Stimulated activated naive CD8-positive, alpha-beta T cell treated with anti-CD3 and anti-CD28 coated beads, Interleukin-15, amount 100 ng/mL, for 72 hours (primary cell): ENCODE measurements at places on chromosomes 1 and 21.

- DNase-seq: peak; percentile 99
Observed at GRCh38 chr21:37267269-37268185, at the start of gene VPS26C. TSS of gene VPS26C (minus strand) at chr21:37267334. CDS start at chr21:37267294, 40 bp downstream.

DNA sequence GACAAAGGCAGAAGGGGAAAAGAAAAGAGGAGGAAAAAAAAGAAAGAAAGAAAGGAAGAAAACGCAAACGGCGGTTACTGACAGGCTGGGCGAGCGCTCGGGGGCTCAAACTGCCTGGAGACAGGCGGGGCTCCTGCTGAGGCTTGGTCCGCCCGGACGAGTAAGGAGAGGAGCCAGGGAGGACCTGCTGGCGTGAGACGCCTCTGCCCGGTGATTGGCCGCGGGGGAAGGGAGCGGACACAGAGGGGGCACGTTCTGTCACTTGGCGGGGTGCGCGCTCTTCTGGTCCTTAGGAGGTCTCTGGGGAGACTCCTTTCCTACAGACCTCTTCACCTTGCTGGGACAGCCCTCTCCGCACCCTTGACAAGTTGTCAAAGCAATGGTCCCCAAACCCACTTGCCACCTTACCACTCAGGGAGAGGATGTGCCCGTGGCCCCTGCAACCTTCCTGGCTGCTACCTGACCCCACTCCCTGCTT lies 791 bp upstream of the PIK3R3 start:
- no peak for DNase-seq

DNA sequence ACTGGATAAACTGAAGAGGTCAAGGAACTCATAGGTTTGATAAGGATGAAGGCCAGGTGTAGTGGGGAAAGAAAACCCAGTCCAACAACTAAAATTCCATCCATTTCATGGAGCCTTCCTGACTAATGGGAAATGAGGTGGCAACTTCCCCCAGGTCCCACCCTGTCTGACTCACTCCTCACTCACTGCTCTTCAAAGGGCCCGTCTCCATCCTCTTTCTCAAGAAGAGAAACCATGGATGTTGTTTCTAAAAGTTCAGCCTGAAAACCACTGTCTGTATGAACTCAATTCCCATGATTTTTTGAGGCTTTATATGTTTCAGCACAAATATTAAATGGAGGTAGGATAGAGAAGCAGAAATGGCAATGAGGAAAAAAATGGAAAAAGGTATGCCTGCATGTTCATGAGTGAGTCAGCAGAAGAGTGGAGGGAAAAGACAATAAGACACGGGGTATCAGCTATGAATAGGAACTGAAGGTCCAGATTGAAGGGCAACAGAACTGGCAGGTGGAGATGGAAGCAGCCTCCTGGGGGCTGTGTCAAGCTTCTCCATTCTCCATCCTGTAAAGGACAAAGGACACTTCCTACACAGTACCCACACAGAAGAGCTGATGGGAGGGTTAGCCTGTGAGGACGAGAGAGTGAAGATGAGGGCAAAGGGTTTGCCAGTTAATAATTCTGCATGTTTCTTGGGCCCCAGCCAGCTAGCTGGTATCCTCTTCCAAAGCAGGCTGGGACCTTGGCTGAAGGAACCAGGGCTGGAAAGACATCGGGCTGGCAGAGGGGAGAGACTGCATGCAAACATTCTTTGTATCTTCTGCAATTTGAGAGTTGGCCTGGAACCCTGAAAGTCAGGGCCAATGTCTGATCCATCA lies 5.5 kb upstream of the ELOVL1 start:
- DNase-seq: no peak

- DNase-seq: no peak
Observed at GRCh38 chr1:209629621-209630382, 22.4 kb downstream of the LAMB3 start.

DNA sequence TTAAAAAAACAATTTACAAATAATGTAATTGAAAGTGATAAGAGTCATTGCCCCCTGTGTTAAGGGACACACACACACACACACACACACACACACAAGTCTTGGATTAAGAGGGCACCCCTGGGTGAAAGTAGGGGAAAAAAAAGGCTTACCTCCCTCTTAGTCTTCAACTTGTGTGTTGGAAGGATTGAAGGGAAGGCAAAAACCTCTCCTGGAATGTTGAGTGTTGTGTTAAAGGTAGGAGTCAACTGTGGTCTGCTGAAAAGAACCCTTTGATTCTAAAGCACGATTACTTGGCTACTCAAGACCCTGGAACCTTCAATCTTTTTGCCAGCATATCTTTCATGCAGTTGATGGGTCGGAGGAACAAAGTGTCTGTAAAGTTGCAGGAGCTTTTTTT lies 6.4 kb downstream of the PBX1 start:
- DNase-seq: no peak

DNA sequence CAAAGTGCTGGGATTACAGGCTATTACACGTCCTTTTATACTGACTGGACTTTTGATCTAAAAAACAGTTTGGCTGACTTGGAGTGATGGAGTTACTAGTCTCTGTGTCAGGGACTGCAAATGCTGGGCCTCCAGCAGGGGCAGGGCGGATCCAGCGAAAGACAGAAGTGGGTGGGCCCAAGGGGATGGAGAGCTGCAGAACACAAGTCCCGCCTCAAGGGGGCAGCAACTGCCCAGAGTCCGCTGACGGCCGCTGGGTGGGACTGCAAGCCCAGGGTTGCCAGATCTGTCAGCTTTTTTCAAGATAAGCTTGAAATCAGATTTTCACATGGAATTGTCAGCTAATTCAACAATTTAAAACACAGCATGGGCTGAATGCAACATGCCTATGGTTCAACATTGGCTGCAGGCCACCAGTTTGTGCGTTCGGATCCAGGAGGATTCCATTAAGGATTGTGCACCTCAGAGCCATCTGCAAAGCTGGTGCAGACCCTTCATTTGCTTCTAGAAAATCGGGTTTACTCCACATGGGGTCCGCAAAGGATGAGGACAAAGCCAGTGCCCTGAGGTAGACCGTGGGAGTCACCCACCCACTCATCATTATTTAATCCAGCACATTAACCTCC lies 10.7 kb downstream of the STMN1 start:
- peak; percentile 92 for DNase-seq

DNA sequence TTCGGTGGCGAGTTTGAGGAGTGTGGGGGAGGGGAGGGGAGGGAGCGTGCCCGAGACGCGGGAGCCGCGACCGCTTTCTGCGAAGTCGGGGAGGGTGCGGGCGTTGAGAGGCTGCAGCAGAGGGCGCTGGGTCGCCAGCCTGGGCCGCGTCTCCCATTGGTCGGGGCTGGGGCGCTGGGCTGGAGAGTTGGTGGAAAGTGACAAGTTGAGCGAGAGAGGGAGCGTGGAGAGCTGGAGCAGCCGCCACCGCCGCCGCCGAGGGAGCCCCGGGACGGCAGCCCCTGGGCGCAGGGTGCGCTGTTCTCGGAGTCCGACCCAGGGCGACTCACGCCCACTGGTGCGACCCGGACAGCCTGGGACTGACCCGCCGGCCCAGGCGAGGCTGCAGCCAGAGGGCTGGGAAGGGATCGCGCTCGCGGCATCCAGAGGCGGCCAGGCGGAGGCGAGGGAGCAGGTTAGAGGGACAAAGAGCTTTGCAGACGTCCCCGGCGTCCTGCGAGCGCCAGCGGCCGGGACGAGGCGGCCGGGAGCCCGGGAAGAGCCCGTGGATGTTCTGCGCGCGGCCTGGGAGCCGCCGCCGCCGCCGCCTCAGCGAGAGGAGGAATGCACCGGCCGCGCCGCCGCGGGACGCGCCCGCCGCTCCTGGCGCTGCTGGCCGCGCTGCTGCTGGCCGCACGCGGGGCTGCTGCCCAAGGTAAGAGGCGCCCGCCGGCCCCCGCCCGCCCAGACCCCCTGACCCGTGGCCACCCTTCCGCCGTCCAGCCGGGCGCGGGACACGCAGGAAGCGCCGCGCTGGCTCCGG lies at the start of gene ROR1:
Gene ROR1, plus strand, starts transcription at position 203 of the 802 bp plus-strand sequence.
- DNase-seq: peak; percentile 53

DNA sequence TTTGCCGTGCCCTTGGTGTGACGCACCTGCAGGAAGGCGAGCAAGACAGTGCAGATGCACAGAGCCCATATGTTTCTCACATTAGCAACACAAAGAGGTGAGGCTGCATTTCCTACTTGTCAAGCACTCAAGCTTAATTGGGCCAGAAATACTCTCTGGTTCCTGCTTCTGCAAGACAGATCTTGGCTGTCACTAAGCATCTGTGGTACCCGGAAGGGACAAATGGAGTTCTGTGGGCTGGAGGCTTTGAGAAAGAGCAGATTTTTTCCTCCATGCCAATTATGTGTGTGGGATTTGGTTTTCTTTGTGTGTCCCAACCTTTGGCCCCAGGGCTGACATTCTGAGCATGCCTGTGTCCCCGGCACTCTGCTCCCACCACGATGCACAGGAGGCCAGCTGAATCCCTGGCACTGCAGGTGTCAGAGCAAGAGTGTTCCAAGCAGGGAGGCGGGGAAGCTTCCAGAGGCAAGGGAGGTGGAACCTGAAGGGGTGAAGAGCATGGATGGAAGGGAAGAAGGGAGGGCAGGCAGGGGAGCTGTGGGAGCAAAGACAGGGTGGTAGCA lies 52.0 kb upstream of the STUM start:
- no peak for DNase-seq

- DNase-seq: no peak
Observed at GRCh38 chr1:24639881-24640280, 3.2 kb upstream of the SRRM1 start.

DNA sequence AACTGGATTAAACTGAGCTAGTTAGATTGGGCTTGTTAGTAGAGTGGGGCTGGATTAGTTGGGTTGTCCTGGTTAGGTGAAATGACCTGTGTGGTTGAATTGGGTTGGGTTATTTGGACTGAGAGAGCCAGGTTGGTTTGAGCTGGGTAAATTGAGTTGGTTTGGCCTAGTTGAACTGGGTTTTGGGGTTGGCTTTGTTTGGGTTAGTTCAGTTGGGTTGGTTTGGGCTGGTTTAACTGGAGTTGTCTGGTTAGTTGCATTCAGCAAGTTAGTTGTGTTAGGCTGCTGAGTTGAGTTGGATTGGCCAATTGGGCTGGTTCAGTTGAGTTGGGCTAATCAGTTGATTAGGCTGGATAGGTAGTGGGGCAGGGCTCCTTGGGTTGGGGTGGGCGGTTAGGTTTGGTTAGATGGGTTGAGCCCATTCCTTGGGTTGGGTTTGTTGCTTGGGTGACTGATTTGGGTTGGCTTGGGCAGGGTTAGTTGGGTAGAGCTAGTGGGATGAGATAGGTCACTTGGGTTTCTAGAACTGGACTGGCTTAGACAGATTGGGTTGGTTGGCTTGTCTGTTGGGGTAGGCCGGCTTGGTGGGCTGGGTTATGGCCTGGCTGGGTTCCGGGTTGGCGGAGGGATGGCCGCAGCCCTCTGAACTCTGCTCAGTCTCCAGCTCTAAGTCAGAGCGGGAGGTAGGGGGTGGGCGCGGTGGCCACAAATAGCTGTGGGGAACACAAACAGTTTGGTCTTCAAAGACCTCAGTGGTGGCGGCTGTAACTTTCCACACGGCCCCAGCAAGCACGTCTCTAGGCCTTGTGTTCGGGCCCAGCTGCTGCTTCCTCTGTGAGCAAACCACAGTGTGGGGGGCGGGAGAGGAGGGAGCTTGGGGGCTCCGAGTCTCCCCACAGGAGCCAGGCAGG lies 67.2 kb upstream of the RUNX3 start:
- peak; percentile 85 for DNase-seq

DNA sequence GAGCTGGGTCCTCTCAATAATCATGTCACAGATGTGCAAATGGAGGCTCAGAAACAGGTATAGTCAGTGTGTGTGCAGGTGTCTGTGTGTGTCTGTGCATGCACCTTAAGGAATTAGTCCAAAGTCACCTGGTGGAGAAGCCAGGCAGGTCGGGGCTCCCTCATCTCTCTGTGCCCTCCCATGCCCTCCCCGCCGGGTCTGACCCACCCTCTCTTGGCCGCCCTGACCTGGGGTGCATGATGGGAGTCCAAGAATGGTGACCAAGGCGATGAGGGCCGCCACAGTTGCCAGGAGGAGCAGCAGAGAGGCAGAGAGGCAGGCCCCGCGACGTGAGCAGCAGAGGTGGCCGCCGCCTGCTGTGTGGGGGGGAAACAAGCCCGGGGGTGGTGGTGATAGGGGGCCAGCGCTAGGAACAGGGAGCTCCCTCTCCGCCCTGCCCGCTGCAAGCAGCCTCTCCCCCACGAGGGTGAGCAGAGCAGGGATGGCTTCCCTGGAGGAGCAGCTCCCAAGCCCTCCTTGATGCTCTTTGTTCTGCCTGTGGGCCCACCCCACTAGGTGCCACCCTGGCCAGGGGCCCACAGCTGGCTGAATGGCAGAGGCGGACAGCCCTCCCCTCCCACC lies 3.9 kb downstream of the LDLRAD1 start:
- no peak for DNase-seq

GRCh38 chr21:26836528-26836927 lies 8.7 kb downstream of the ADAMTS1 start:
- no peak for DNase-seq

DNA sequence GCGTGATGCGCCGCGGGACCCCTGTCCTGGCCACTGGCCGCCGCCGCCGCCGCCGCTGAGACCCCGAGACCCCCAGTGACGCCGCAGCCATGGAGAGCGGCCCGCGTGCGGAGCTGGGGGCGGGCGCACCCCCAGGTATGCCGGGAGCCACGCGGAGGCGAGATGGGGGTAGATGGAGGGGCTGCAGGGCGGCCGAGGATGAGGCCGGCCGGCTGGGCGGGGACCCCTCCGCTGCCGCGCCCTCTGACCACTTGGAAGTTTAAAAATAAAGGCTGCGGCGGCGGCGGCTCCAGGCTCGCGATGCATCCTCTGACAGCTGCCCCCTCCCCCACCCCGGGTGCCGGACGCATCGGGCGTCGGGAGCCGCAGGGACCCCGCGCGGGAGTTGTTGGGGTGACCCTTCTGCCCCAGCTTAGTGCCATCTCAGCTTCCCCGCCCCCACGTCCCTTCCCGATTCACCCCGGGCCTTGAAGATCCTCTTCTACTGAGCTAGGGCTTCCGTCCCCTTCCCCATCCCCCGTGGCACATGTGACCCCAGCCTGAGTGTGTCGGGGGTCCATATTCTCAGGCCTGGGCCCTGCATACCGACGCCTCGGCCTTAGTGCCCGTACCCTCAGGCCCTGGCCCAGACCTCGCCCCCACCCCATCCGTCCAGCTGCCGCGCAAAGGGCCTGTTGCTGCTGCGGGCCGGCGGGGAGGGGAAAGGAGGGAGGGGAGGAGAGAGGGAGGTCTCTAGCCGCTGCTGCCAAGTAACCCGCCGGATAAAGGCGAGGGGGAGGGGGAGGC lies 562 bp downstream of the MAP7D1 start:
- peak; percentile 46 for DNase-seq

- DNase-seq: no peak
Observed at GRCh38 chr1:8875216-8875861, 3.1 kb downstream of the ENO1 start.

DNA sequence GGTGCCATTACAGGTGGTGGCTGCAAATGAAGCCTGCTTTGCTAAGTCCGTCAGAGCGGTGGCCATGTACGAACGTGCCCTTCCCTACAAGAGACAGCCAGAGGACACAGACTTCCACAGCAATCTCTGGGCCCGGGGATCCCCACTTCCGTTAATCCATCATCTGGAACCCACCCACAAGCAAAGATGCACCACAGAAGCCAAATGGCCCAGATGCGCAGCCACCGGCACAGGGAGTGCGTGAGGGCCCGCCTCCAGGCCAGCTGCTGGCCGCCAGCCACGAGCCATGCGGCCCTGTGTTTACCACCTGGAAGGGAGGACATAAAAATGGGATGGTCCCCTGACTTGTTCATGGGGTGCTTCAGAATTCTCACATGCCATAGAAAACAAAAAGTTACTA lies 22.1 kb downstream of the MRAP start:
- DNase-seq: no peak
